Hematopoietic multipotent progenitor cell treated with erythropoietin and hydrocortisone succinate and interleukin-3 and kit ligand, for 15 days (in vitro differentiated cells): ENCODE measurements at places on chromosomes 16 and 17.
A peak's percentile ranks its signal among the peaks of the same experiment; 100 is the strongest.

- no peak for DNase-seq
Measured at GRCh38 chr17:79092567-79092966, 17.9 kb downstream of the ENGASE start.

GRCh38 chr16:58345574-58346354, 46.5 kb upstream of the GINS3 start:
- DNase-seq = peak; percentile 11

GRCh38 chr16:15434425-15435215, at the start of gene BMERB1:
Gene BMERB1 (plus strand): TSS chr16:15434588. CDS start chr16:15434654, 66 bp downstream.
- no peak for DNase-seq

GRCh38 chr17:2172077-2172851, 117.4 kb downstream of the HIC1 start:
- no peak for DNase-seq

DNA sequence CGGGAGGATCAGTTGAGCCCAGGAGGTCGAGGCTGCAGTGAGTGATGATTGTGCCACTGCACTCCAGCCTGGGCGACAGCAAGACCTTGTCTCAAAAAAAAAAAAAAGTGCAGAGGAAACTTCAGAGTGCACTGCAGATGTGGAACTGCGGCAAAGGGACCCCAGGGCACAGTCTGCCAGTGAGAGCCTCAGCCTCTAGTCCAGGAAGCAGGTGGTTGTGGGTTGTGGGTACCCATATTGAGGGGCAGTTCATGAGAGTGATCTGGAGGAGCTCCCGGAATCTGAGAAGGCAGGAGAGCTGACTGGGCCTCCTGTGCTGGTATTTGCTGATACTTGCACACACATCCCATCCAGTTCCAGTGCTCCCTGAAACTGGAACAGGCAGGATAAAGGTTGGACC, 13.1 kb downstream of the FOXN1 start:
- DNase-seq = no peak
